ENCODE measurements at places on chromosomes 4 and X. TPM values are rescaled to one million over a fixed set of nuclear protein-coding genes. Genes with fewer than 3 reads are reported as not detected.

USP9X gene
- 109 TPM for total RNA-seq

CPEB2 gene
- total RNA-seq, result 6.2 TPM

RUFY3 gene
- total RNA-seq, result 23.5 TPM

TRO gene
- 0.22 TPM for total RNA-seq

EDA gene
- 0.67 TPM for total RNA-seq

GPR82 gene
- not detected for total RNA-seq

HS3ST1 gene
- total RNA-seq, result 4.6 TPM

NEUROG2 gene
- not detected for total RNA-seq

NSD2 gene
- total RNA-seq, result 50.6 TPM

PCDH10 gene
- not detected for total RNA-seq

RBMX gene
- total RNA-seq, result 325 TPM

FGF13 gene
- 55.3 TPM for total RNA-seq

FAM156B gene
- total RNA-seq, result 40.3 TPM

Measured in NCI-H460 (cell line).